NCI-H1930 (cell line): ENCODE measurements at places on chromosomes 6 and 20.

DNA sequence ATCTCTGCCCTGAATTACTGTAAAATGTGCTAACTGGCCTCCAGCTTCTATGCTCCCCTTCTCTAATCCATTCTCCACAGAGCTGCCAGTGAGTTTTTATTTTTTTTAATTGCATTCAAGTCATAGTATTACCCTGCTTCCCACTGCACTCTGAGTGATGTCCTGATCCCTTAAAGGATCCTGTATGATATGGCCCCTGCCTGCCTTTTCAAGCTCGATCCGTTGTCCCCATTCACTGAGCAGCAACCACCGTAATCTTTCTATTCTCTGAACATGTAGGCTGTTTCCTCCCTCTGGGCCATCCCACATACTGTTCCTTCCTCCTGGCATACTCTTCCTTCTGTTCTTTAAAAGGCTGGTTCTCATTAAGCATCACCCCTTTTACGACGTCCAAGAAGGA, 9.3 kb downstream of the TNFRSF21 start:
- DNase-seq, result no peak

DNA sequence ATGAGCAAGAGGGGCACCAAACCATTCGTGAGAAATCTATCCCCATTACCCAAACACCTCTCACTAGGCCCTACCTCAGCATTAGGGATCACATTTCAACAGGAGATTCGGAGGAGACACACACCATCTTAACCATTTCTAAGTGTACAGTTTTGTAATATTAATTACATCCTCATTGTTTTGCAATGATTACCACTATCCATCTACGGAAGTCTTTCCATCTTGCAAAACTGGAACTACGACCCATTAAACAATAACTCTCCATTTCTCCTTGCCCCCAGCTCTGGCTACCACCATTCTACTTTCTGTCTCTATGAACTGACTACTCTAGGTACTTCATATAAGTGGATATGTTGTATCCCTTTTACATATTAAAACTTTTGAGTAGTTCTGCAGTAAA, 20.1 kb downstream of the ACOT13 start:
- no peak for DNase-seq

GRCh38 chr6:168649209-168649608, 208.2 kb downstream of the SMOC2 start:
- no peak for DNase-seq

DNA sequence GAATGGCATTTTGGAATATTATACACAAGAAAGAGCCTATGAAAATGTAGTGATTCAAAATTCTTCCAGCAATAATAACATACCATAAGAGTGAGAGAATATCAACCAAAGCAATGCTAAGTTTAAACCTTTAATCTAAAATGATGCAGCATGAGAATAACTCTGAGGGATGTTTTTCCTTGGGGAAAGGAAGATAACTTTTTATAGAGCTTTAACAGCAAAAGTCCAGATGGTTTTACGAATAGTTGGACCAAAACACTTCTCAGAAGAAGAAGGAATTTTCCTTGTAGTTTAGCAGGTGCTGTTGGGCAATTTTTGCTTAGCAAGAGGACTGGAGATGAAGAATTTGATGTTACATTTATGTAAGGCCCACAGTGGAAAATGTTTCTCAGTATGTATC, 1503.2 kb downstream of the HACE1 start:
- no peak for DNase-seq

- DNase-seq, result no peak
Observed at GRCh38 chr20:62989201-62989601, 17.6 kb downstream of the BHLHE23 start.

- DNase-seq, result no peak
Observed at GRCh38 chr6:166443166-166443565, 60.4 kb upstream of the MPC1 start.

- DNase-seq, result no peak
Observed at GRCh38 chr6:90835596-90836212, 248.8 kb upstream of the MAP3K7 start.

- DNase-seq, result no peak
Observed at GRCh38 chr6:118500130-118501015, 47.7 kb upstream of the PLN start.

- DNase-seq, result no peak
Observed at GRCh38 chr6:71474942-71475341, 186.3 kb downstream of the OGFRL1 start.

GRCh38 chr20:63657260-63657936, 714 bp upstream of the RTEL1 start:
- no peak for DNase-seq

DNA sequence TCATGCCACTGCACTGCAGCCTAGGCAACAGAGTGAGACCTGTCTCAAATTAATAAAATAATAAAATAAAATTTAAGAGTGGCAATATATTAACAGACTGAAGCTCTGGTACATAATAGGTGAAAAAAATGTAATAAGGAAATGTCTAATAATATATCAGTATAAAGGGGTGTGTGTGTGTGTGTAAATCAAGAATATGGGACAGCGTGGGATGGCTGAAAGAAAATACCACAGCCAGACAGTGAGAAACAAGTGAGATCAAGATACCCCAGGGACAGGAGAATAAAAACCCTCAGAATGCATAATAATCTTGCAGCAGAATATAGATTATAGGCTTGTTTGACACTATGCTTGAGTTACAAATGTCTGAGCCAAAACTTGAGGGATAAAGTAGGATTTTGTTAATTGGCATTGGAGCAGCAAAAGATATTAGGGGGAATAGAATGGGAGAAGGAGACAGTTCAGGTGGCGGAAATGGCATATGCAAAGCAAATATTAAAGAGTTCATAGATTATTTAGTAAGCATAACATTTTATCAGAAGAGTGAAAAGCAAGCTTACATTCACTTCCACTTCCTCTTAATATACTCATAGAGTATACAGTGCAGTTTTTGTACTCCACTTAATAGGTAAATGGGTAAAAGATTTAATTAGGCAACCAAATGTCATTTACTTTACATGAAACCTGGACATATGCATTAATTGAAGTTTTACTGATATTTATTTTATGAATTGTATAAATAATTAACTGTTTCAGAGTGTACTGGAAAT, 398.5 kb upstream of the GJE1 start:
- no peak for DNase-seq

- DNase-seq, result no peak
Observed at GRCh38 chr20:25224941-25225340, 22.9 kb upstream of the PYGB start.

DNA sequence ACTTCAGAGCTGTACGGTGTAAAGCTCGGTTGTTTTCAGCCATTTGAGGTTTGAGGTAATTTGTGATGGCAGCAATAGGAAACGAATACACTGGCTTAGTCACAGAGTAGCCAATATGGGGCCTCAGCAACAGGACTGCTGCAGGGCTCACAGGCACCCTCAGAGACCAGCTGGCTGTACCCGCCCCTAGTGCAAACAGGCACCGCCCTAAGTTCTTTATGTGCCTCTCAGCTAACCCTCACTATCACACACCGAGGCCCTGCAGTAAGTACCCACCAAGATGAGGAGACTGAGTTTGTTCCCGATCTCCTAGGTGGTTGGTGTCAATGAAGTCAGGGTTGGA, 11.2 kb upstream of the SERPINB9 start:
- no peak for DNase-seq

GRCh38 chr20:24960861-24961260, 11.8 kb downstream of the CST7 start:
- no peak for DNase-seq

GRCh38 chr20:38078084-38078483, 44.5 kb downstream of the RPRD1B start:
- DNase-seq, result no peak

GRCh38 chr6:100217225-100218012, 223.4 kb upstream of the MCHR2 start:
- no peak for DNase-seq
